Uterine smooth muscle cell (primary cell): ENCODE measurements at places on chromosomes 1 and 21. TPM values are rescaled to one million over a fixed set of nuclear protein-coding genes. Genes with fewer than 3 reads are reported as not detected.

Gene PLA2G2C
- under 0.01 TPM in 1 of 2 replicates, not detected in the other for total RNA-seq

Gene ANGEL2
- total RNA-seq, result 56.0 and 56.7 TPM in 2 replicates

Gene CAPN8
- total RNA-seq, result under 0.01 TPM in 1 of 2 replicates, not detected in the other

Gene BSND
- total RNA-seq, result not detected in 2 replicates

Gene C1orf94
- under 0.01 and 0.12 TPM in 2 replicates for total RNA-seq
